Omental fat pad (tissue), 4 donors: ENCODE measurements at places on chromosomes 6 and 20.
A peak's percentile ranks its signal among the peaks of the same experiment; 100 is the strongest.

- no peak for DNase-seq
These were observed 27.8 kb downstream of the FGD2 start for GRCh38 chr6:37033255-37033654.

- no peak for DNase-seq
These were observed 462.6 kb downstream of the TBC1D32 start for GRCh38 chr6:120871416-120872261.

GRCh38 chr6:18053078-18053477 lies 65.6 kb upstream of the KIF13A start:
- no peak for DNase-seq

GRCh38 chr6:9484686-9485085 lies 930.2 kb downstream of the TFAP2A start:
- DNase-seq: no peak

- no peak for DNase-seq
These were observed 39.5 kb downstream of the ELOVL5 start for GRCh38 chr6:53309059-53309900.

GRCh38 chr6:37169496-37170272 lies at the start of gene PIM1:
Gene PIM1, plus strand, starts transcription at chr6:37170152. Its CDS starts 424 bp downstream, at chr6:37170576.
- DNase-seq: peak; percentile 98

GRCh38 chr6:96878143-96878542 lies 19.5 kb downstream of the NDUFAF4 start:
- no peak for DNase-seq

- DNase-seq: no peak
These were observed 100.4 kb upstream of the NAA20 start for GRCh38 chr20:19916531-19917485.

DNA sequence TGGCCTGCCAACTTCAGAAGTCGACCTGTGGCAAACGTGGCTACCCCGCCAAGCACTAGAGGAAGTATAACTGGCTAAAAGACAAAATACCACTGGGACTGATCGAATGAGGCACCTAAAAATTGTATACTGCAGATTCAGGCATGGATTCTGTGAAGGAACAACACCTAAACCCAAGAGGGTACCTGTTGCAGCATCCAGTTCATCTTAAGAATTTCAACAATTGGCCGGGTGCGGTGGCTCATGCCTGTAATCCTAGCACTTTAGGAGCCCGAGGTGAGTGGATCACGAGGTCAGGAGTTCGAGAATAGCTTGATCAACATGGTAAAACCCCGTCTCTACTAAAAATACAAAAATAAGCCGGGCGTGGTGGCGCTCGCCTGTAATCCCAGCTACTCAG lies 27.2 kb upstream of the SPAG4 start:
- DNase-seq: no peak

- DNase-seq: no peak
These were observed 42.4 kb upstream of the ECHDC1 start for GRCh38 chr6:127385668-127386430.

GRCh38 chr6:12279322-12280091 lies 10.7 kb upstream of the EDN1 start:
- no peak for DNase-seq

DNA sequence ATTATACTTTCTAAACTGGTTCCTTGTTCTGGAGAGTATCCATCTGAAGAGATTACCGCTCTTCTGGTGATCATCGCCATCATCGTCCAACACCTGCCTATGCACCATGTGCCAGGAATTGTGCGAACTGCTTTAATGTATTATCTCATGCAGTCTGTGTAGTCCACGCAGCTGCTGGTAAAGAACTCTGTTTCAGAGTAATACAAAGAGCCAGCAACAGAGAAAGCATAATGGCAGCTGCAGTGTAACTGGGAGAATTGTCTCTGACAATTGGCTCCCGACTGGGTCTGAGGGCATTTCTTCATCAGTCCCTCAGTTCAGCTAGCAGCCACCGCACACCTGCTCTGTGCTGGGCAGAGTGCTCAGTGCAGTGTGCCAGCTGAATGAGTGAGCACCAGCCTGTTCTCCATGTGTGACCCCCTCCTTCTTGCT lies 383.4 kb downstream of the GRIK2 start:
- no peak for DNase-seq

DNA sequence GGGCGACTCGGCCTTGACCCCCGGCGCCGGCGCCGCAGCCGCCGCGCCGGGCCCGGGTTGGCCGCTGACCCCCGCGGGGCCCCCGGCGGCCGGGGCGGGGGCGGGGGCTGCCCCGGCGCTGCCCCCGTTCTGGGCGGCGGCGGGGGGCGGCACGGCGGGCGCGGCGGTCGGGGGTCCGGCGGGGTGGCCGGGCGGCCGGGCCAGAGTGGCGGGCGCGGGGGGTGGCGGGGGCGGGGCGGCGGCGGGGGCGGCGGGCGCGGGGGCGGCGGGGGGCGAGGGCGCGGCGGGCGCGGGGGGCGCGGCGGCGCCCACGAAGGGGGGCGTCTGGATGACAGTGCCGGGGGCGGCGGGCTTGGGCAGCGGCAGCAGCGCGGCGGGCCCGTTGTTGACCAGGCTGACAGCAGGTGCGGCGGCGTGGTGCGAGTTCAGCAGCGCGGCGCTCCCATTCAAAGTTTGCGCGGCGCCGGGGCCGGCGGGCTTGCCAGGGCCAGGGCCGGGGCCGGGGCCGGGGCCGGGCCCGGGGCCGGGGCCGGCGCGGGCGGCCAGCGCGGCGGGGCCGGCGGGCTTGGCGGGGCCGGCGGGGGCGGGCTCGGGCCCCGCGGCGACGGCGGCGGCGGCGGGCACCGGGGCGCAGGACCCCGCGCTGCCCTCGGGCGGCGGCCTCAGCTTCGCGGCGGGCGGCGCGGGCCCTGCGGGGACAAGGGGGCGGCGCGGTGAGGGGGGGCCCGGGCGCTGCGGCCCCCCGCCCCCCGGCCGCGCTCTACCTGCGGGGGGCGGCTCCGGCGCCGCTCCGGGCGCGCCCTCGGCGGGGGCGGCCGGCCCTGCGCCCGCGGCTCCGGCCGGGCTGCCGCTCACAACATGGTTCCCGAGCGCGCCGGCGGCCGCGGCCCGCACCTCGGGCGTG lies 659 bp downstream of the TAF4 start:
- DNase-seq: no peak

GRCh38 chr20:44615876-44616603 lies 33.7 kb downstream of the PKIG start:
- no peak for DNase-seq

- DNase-seq: no peak
These were observed 132.0 kb upstream of the EEF1E1 start for GRCh38 chr6:8234321-8234720.

DNA sequence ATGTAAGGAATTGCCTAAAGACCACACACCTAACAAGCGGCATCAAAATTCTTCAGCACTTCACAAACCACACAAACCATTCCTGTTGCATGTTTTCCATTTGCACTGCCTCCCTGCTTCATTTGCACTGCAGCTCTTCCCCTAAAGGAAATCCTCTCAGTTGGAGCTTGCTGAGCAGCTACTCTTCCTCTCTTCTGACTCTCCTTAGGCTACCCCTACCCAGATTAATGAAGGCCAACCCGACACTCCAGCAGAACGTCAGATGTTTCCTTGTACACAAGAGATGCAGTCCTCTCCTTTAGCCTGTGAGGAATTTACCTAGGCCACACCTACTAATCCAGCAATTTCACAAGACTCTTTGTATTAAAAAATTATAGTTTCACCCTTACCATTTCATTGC lies 8.1 kb downstream of the BEND6 start:
- DNase-seq: no peak

DNA sequence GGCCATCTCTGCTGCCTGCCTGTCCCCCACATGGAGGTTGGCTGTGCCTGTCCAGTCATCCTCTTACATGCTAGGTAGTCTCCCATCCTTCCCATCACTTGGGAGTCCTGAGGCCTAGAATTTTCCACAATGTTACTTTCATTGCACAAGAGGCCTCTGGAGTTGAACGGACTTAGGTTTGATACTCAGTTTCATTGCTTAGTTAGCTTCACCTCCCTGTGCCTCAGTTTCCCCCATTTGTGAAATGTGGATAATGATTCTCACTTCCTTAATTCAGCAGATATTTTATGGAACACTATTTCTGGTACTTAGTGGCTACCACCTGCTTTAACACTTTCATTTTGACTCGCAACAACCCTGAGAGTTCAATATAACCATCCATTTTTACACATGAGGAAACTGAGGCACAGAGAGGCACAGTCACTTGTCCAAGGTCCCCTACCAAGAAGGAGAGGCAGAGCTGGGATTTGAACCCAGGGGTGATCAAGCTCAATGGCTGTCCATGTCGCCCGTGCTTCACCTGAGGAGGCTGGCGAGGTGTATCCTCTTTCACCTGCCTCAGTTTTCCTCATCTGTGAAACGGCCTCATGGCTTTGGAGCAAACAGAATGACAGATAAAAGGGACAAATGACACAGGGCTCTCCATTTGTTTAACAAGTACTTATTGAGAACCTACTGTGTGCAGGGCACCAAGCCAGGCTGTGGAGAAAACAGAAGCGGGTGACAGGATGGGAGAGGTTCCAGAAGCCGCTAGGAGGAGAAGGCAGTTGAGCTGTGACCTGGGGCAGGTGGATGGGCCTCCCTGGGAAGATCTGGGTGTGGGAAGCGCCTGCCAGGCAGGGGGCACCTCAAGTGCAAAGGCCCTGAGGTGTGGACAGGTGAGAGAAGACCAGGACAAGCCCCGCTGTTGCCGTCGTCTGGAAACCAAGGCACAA lies 154.3 kb upstream of the PTPN1 start:
- no peak for DNase-seq

DNA sequence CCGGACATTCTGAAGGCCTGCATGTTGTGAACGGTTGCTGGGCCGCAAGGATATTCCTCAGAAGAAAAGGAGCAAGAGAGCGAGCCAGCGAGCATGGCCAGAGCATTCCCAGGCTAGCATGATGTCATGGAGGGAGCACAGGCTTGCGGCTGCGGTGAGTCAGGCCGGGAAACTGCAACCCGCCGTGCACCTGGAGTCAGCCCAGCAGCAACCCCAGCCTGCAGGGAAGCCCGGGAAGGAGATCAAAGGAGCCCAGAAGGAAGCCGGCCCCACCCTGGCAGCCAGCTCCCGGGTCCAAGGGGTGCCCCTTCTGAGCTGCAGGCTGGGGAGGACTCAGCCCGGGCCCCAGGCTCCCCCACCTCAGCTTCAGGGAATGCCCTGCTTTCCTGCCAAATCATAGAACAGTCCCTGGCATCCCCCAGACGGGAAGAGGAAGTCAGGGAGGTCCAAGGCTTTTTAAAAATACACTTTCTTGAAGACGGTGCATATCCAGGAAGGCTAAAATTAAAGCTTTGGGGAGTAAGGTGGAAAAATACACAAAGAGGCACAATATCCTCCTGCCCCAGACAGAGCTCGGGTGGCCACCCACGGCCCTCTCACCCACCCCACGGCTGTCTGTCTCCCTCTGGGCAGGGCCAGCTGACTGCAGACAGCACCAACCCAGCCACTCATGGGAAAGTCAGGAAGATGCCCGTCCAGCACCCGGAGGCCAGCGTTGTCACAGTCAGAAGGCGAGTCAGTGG lies 53.7 kb downstream of the BMP7 start:
- DNase-seq: peak; percentile 38

- DNase-seq: no peak
These were observed 87.0 kb downstream of the FHL5 start for GRCh38 chr6:96649926-96650325.

DNA sequence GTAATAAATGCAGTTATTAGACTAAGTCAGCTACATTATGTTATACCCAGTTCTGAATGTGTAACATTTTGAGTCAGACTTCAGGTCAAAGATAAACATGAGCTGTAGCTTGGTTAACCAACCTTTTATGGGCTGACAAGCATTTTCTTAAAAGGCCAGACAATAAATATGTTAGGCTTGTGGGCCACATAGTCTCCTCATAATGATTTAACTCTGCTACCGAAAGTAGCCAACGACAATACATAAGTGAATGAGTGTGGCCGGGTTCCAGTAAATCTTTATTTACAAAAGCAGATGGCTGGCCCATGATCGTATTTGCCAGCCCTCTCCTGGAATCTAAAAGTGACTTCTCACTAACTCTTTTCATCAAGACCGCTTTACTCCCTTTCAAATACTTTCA lies 49.9 kb downstream of the ATG5 start:
- no peak for DNase-seq

DNA sequence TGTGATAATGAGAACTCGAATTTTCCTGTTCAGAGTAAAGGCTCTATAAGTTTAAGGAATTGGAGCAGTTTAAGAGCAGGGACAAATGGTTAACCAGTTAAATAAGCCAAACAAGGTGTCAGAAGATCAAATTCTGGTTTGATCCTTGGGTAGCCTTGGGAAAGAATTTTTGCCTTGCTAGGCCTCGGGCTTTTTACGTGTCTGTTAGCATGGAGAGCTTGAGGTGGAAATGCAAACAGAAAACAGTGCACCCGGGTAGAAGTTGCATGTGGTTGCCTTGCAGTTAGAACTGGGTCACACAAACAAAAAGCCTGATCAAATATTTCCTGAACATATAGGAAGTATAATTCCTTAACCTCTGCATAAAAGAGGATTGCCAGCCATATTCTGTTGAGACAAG lies 58.3 kb downstream of the RIN2 start:
- no peak for DNase-seq

DNA sequence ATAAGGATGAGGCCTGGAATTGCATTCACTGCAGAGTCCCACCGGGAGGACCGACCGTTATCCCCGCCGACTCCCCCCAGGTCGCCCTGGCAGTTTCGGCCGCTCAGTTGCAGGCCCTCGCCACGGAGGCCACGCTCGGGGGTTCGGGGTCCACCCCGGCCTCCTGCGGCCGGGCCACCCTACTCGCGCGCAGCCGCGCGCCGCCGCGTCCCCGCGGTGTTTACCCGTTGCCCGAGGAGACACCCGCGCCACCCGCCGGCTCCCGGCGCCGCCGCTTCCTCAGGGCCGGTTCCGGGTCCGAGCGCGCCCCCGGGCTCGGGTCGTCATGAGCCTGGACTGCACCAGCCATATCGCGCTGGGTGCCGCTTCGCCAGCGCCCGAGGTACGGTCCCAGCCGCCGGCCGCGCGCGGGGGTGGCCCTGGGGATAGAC lies at the start of gene CCDC170:
Gene CCDC170 (plus strand): TSS at position 214 of the 431 bp plus-strand sequence. CDS start 112 bp downstream, at position 326.
- DNase-seq: no peak

GRCh38 chr6:16674801-16675392 lies 86.4 kb downstream of the ATXN1 start:
- DNase-seq: no peak

- DNase-seq: no peak
These were observed 292.6 kb upstream of the PREP start for GRCh38 chr6:105695461-105695860.

DNA sequence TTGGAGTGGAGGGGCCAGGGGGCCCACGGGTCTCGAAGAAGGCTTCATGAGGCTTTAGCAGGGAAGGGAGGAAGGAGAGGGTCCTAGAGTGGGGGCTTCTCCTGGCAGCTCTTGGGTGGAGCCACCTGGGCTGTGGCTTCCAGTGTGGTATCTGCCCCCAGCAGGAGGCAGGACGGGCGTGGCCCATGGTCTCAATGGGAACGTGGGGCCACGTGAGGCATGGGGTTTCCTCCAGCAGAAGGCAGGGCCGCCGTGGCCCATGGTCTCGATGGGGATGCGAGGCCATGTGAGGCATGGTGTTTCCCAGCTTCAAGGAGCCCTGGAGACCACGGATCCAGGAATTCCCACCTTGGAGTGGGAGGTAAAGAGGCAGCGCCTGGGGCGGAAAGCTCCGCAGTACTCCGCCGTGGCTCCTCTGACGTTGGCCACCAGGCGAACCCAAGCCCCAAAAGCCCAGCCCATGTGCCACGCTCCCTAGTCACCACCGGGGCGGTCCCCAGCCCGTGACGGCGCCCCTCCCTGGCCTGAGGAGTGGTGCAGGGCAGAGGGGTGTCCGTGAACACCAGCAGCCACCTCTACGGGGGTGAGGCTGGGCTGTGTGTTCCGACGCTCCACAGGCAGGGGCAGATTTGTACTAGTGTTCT lies 62.0 kb upstream of the GATA5 start:
- DNase-seq: no peak
